GM12864 (cell line): ENCODE measurements at places on chromosomes 12 and 14.

- no peak for DNase-seq
Observed at GRCh38 chr12:91172096-91172495, 10.5 kb downstream of the DCN start.

GRCh38 chr12:113075137-113075683 is 18.7 kb downstream of the DTX1 start:
- DNase-seq = peak; percentile 83

- DNase-seq = no peak
Observed at GRCh38 chr12:98559666-98560065, 33.8 kb upstream of the SLC25A3 start.

DNA sequence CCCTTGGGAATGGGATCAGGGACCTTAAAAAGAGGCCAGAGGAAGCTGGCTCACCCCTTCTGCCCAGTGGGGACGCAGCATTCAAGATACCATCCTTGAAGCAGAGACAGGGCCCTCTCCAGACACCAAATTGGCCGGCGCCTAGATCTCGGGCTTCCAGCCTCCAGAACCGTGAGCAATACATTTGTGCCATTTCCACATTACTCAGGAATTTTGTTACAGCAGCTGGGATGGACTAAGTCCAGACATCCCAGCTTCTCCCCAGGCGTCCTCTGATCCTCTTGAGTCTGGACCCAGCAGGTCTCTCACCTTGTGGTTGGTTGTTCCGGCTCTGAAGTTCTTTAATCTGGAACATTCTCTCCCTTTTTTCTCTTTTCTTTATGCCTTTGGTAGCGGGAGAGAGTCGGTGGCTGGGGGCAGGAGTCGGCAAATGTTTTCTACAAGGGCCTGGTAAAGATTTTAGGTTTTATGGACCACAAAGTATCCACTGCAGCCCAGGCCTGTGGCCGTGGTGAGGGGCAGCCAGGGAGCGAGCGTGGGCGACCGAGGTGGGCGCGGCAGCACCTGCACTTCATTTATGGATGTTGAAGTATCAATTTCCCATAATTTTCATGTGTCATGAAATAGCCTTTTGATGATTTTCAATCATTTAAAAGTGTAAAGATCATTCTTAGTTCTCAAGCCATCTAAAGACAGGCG is 4.8 kb downstream of the CEP170B start:
- no peak for DNase-seq

- DNase-seq = no peak
Observed at GRCh38 chr12:128259556-128260070, 7.4 kb upstream of the TMEM132C start.

DNA sequence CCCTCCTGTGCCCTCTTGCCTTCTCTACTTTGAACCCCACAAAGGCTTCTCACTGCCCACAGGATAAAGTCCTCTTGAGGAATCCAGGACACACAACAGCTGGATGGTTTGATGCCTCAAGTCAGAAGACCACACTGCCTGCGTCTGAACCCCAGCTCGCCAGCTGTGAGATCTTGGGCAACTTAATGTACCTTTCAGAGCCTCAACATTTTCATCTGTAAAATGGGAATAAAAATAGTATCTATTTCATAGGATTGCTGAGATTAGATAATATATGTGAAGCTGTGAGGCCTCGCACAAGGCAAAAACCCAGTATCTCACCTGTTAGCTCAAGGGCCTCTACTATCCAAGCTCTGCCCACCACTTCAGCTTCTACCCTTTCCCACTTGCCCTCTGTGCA is 2.3 kb downstream of the CINP start:
- no peak for DNase-seq

- DNase-seq = peak; percentile 16
Observed at GRCh38 chr12:16198884-16199283, 78.6 kb downstream of the SLC15A5 start.

GRCh38 chr12:63841571-63841970 is 2.9 kb upstream of the SRGAP1 start:
- DNase-seq = no peak

DNA sequence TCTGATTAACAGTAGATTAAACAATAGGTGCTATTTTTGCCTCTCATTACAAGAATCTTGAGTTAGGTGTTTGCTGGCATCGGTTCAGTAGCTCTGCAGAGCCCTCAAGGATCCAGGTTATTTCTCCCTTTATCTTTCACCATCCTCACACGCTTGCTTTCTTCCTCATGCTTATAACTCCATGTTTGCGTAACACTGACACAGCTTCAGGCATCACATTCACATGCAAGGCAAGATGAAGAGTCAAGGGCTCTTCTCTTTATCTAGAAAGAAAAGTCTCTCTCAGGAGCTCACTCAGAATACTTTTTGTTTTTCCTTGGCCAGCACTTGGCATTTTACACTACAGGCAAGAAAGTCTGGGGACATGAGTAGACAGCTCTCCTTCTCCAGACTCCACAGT is 24.2 kb upstream of the PTHLH start:
- DNase-seq = no peak

DNA sequence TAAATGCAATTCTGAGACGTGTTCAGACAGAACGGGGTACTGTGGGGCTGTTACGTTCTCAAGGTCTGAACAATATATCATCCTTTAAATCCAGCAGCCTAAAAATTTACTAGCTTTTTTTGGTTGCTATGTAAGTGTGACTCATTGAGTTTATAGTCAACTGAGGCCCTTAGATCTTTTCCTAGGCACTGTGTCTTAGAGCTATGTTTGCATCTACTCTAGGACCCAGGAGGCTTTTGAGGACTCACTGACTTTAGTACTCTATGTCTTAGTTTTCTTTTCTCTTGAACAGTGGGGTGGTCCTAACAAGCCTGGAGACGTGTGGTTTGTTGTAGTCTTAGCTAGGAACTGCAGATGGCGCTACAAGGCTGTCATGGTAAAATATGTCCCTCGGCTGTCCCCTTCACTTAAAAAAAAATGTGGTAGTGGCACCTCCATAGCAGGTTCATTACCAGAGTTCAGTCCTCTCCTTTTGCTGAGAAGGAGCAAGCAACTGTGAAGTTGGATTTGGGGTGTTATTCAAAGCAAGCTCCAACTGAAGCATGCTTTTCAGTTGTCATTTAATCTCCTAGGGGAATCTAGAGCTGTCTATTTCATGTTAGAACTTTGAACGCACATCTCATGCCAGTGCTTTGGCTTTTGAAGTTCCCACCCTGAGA is 8.7 kb upstream of the SPATS2 start:
- peak; percentile 61 for DNase-seq

DNA sequence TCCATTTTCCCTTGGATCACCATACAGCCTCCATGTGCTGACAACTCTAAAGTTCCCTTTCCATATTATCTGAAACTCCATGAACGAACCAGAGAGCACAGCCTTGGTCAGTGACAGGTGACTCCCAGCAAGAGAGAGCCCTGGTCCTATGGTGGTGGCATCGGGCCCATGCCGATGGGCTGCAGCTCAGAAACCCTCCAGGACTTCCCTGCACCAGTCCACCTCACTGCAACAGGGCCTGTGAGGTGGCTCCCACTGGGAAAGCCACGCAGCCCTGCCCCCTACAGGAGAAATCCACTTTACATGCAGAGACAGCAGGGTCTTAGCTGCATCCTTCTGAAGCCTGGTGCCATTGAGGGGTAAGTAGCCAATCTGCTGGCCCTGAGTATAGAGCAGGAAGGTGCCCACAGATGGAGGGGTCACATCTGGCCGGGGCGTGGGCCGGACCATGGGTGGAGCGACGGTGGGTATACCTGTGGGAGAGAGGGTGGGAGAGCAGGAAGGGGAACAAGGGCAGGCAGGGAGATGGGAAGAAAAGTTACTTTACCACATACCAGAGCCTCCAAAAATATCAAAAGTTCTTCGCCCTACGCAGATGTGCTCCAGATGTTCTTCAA is 24.7 kb downstream of the RTRAF start:
- DNase-seq = no peak

DNA sequence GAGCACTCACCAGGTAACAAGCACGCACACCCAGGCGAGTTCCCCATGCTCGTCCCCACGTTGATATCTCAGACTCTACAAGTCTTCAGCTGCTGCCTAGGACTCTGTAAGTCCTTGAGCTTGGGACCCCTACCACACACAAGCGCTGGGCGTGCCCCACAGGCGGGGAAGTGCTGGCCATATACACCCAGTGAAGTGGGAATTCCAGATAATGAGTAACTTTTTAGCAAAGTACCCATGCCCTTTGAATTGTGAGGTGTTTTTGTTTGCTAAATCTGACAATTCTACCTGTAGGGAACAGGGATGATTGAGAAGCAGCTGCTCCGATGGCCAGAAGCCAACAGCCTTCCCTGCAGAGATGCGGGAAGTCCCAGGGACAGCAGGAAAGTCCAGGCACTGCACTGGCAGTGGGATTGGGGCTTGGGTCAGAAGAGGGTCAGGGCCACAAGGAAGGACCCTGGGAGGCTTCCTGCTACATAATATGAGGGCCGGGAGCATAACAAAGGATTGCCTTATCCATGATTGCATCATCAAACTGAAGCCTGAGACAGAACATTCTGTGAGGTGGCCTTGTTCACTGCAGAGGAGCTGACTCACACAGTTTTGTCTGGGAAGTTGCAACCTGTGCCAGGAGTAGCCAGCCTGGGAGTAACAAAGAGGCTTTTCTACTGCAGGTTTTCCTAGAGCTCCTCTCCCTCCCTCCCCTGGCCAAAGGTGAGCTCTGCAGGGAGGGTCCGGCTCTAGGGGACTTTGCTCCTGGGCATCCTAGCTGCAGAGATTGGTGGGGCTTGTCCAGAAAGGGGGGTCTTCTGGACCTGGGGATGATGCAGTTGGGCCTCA is 13.2 kb upstream of the SERPINA3 start:
- no peak for DNase-seq

DNA sequence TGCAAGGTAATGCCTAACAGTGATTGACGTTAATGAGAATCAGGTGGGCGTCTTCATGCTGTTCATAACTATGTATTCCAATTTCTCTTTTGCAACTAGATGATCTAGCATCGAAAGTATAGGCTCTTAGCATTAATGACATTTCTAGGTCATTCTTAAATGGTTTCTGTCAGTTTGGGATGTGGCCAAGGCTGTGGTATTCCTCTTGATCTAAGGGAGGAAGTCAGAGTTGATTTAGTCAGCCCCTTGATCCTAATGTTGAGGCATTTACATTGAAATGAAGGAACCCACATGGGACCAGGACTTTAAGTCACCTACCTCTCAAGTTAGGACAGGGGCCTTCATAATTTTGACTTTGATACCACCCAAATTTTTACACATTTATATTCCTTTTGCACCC is 448.1 kb downstream of the NPAS3 start:
- DNase-seq = no peak

- no peak for DNase-seq
Observed at GRCh38 chr12:6768437-6768914, 2.3 kb downstream of the PTMS start.

- DNase-seq = no peak
Observed at GRCh38 chr12:54586620-54587019, 1.8 kb downstream of the PPP1R1A start.

DNA sequence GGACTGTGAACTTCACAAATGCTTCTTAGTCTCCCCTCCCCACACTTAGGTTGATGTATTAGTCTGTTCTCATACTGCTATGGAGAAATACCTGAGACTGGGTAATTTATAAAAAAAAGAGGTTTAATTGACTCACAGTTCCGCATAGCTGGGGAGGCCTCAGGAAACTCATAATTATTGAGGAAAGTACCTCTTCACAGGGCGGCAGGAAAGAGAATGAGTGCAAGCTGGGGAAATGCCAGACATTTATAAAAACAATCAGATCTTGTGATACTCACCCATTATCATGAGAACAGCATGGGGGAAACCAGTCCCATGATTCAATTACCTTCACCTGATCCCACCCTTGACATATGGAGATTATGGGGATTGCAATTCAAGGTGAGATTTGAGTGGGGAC is 178.8 kb downstream of the SLC38A4 start:
- DNase-seq = no peak

- DNase-seq = no peak
Observed at GRCh38 chr14:51258280-51258679, 18.2 kb downstream of the TMX1 start.

DNA sequence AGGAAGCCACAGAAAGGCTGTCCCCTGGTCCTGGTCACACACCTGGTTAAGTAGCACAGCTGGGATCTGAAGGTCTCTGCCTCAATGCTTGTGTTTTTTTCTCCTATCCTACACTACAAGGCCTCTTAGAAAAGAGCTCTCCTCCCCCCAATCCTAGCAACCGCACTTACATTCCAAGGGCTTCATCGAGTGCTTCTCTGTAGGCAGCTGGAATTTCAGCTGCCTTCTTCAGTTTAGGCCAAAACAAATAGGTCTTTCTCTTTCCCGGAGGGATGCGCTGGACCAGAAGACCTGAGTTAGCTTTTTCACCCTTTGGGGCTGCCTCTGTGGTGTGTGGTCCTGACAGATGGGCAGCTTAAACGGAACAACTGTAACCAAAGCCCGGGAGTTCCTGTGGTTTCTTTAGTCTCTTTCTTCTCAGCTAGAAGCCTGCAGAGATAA is 109.7 kb downstream of the GPATCH2L start:
- DNase-seq = no peak

DNA sequence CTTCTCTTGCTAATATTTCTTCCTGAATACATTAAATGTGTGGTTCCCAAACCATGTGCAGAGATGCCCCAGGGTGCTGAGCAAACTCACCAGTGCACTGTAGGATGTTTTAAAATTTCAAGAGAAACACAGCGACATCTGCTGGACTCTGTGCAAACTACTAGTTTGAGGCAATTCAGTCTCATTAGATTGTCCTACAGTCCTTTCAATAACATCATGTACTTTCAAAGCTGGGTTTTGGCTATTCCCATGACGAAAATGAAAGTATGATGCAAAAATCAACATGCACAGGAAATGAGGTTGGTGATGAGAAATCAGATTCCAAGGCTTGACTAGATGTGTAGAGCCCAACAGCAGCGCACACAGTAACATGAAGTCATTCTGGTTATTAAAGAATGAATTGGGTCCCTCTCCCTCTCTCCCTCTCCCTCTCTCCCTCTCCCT is 66.3 kb downstream of the CLIP1 start:
- peak; percentile 34 for DNase-seq

DNA sequence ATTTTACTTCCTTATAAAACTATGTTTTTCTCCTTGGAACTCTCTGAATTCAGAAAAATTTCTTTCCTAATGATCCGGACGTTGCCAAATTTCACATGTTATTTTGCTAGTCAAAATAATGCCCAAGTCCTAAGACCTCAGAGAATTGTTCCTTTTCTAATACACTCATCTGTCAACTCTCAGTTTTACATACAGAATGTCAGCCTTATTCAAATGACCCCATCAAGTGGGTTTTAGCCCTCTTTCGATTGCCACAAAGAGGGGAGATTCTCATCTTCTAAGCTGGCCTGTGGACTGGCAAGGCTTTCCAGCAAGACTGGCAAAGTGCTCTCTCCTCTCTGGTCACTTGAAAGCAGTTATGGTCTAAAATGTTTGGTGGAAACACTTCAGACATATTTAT is 99.3 kb upstream of the GPHB5 start:
- peak; percentile 12 for DNase-seq

GRCh38 chr12:119207063-119207560 is 28.4 kb downstream of the HSPB8 start:
- no peak for DNase-seq

DNA sequence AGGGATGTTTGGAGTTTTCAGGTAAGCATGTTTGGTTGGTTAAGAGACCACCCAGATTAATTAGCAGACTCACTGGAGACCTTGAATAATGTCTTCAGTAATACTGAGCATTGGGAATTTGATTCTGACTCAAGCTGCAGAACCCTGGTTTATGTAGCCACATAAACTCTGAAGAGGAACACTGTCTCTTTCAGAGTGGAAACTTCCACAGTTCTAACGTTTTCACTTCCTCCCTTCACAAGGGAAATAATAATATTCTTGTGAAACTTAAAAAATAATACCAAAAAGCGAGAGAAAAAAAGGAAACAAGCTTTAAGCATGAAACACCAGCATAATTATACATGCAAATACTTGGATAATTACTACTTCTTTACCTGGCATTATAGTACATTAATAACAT is 40.0 kb upstream of the ST8SIA1 start:
- no peak for DNase-seq
